NCI-H2107 (cell line): ENCODE measurements at places on chromosomes 6 and 20.

DNA sequence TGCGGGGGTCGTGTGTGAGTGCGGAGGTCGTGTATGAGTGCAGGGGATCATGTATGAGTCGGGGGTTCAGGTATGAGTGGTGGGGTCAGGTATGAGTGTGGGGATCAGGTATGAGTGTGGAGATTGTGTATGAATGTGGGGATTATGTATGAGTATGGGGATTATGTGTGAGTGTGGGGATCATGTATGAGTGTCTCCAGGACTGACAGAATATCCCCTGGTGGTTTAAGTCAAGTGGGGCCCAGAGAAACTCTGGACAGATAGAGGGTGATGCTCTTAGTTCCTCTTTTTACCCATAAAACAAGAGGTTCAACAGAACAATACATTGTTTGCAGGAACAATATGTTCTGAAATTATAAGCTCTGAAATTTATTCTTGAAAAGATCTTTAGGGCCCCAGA lies 131.9 kb downstream of the UST start:
- DNase-seq, result no peak

GRCh38 chr20:46931699-46932098 lies 37.1 kb downstream of the EYA2 start:
- DNase-seq, result no peak

- no peak for DNase-seq
These were observed 31.8 kb upstream of the ZBP1 start for GRCh38 chr20:57651881-57652605.

DNA sequence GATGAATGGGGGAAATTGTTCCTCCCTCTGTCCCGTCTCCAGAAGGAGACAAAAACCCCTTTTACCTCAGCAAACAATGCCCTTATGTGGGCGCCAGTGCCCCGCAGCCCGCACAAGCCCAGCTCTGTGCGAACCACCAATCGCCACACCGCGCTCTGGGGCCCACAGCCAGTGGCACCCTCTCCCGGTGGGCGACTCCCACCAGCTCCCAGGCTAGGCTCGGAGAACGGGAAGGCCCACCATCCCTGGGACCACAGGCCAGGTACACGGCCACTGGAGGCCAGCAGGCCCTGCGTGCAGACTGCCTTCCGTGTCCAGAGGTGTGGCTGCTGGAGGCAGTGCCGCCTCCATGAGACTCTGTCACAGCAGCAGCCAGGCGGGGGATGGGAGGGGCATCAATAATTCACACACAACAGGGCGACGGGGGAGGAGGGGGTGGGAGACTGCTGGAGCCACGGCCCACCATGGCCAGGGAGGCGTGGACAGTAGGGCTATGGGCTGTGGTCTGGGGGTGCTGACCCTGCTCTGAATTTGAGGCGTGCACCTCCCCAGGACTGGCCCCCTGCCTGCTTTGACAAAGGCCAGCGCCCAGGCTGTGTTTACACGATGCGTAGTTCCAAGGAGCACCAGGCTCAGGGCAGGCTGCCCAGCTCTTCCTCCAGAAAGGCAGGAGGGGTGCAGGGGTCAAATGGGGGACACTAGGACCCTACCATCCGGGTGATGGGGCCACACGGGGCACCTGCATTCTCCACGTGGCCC lies 105.7 kb downstream of the ASXL1 start:
- no peak for DNase-seq

DNA sequence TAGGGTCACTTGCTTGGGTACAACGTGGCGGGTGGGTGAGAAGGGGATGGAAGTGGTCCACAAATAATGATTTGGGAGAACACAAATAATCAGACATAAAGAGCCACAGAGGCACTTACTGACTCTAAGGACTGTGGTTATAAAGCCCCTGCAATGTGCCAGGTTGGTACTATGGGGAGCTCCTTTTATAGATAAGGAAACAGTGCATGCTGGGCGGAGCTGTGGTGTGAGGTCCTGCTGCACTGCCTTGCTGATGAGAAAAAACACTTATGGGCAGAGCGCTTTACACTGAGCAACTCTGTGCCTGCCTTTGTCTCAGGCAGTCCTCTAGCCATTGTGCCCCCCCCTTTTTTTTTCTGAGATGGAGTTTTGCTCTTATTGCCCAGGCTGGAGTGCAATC lies 29.1 kb upstream of the SCRT2 start:
- no peak for DNase-seq

- DNase-seq, result no peak
These were observed 90.5 kb downstream of the SOD2 start for GRCh38 chr6:159602431-159603041.

GRCh38 chr20:22838001-22838400 lies 197.1 kb upstream of the SSTR4 start:
- DNase-seq, result no peak
